Osteocyte (in vitro differentiated cells): ENCODE measurements at places on chromosomes 13 and 19. TPM values are rescaled to one million over a fixed set of nuclear protein-coding genes. Genes with fewer than 3 reads are reported as not detected.
A peak's percentile ranks its signal among the peaks of the same experiment; 100 is the strongest.

GRCh38 chr13:33112766-33113165 is 96.5 kb downstream of the KL start:
- H3K4me3 ChIP-seq: no peak overlapping the region
- H3K27ac ChIP-seq: peak overlapping the region; percentile 83
- no peak for DNase-seq
- peaks cover 71% of the 10 kb centered on the region for H3K36me3 ChIP-seq
- peaks cover 60% of the 10 kb centered on the region for H3K4me1 ChIP-seq

DNA sequence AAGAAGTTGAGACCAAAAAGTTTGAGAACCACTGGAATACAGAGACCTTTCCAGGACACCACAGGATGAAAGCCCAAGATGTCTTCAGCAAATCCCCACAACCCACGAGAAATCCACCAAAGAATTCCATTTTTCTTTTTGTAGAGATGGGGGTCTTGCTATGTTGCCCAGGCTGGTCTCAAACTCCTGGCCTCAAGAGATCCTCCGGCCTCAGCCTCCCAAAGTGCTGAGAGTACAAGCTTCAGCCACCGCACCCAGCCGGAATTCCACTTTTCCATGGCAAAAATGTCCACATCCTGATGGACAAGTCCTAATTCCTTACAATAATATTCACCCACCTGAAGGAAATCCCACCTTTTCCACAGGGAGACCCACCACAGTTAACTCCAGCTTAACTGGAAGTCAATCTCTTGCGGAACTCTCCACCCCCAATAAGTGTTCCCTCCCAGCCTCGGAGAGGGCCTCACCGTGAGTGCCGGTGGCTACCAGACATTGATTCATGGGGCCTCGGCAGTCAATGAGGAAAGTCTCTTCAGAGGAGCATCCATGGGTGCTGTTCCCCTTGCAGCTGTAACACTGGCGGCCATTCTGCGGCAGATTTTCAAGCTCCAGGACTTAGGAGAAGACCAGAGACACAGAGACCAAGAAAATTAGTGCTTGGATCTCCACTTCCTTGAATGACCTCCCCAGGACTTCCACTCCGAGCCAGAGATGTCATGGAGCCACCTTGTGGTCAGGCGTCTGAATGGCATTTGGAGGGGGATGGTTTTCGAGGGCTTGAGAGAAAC is 12.3 kb upstream of the CADM4 start:
- DNase-seq: no peak
- no peaks in the 10 kb centered on the region for H3K27me3 ChIP-seq
- no peak overlapping the region for H3K4me3 ChIP-seq
- peaks cover 5% of the 10 kb centered on the region for H3K4me1 ChIP-seq

DNA sequence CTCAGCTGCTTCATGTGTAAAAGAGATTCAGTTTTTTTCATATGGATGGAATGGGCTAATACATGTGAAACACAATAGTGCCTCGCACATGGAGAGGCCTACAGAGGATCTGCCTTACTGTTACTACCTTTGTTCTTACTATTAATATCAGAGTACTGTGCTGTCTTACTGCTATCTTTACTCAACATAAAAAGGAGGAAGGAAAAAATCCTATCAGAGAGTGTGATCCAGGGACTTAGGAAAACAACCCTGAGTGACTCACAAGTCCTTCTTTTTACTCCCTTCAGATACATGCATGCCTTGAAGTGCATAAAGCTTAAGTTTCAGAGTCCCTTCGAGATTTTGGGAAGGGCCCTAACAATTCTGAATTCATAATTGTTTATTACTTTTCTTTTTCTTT is 136.8 kb downstream of the TBC1D4 start:
- H3K27me3 ChIP-seq: no peaks in the 10 kb centered on the region
- H3K4me1 ChIP-seq: no peaks in the 10 kb centered on the region
- no peak for DNase-seq
- no peak overlapping the region for H3K27ac ChIP-seq

GRCh38 chr13:113077953-113078901 is 27.4 kb upstream of the F7 start:
- H3K4me1 ChIP-seq: no peaks in the 10 kb centered on the region
- no peak overlapping the region for H3K27ac ChIP-seq
- H3K4me3 ChIP-seq: no peak overlapping the region

- peak overlapping the region; percentile 50 for H3K4me3 ChIP-seq
- H3K4me1 ChIP-seq: peaks cover 29% of the 10 kb centered on the region
- no peaks in the 10 kb centered on the region for H3K36me3 ChIP-seq
- peaks cover 30% of the 10 kb centered on the region for H3K27me3 ChIP-seq
- DNase-seq: no peak
These were observed 3.3 kb upstream of the RGL3 start for GRCh38 chr19:11422163-11423065.

DNA sequence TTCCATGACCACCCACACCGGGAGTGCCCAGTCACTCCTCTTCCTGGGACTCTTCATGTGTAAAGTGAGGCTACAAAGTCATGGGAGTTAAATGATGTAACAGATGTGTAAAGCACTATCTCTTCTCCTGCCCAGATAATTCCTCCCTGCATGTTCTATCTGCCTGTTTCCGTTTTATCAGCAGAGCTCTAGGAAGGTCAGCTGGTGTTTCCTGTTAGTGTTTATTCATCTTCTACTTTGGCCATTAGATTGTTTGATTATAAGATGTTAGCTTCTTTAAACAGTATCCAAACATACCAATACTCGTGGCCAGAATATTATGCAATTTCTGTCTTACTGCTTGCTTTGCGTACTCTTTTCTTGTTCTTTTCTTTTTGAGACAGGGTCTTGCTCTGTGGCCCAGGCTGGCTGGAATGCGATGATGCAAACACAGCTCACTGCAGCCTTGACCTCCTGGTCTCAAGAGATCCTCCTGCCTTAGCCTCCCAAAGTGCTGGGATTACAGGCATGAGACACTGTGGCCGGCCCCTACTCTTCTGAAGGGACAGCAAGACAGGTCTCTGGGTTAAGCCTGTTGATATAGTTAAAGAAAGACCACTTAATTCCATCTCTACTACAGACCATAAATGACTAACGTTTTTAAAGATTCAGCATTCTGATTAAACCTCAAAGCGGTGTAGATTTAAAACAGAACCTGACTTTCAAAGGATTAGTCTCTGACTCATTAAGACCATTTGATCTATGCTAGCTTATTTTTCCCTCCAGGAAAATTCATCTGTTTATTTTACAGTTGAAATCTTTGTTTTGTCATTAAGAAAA is 97.4 kb upstream of the AKAP11 start:
- DNase-seq: no peak
- peak overlapping the region; percentile 13 for H3K27ac ChIP-seq
- no peak overlapping the region for H3K4me3 ChIP-seq
- H3K4me1 ChIP-seq: no peaks in the 10 kb centered on the region

GRCh38 chr13:108213946-108214345 is 1.4 kb downstream of the LIG4 start:
- no peak for DNase-seq
- H3K4me3 ChIP-seq: peak overlapping the region; percentile 73
- H3K27me3 ChIP-seq: no peaks in the 10 kb centered on the region

- peaks cover 18% of the 10 kb centered on the region for H3K36me3 ChIP-seq
- no peak for DNase-seq
- peaks cover 50% of the 10 kb centered on the region for H3K4me1 ChIP-seq
- no peaks in the 10 kb centered on the region for H3K27me3 ChIP-seq
- H3K4me3 ChIP-seq: peak overlapping the region; percentile 46
These were observed 7.0 kb downstream of the DNAJB1 start for GRCh38 chr19:14511229-14511593.

HIPK4 gene
- total RNA-seq: 0.21 and 0.29 TPM in 2 replicates

CGB8 gene
- not detected in 2 replicates for total RNA-seq

ZBTB32 gene
- total RNA-seq: not detected in 2 replicates

KLK1 gene
- total RNA-seq: not detected in 2 replicates
